ENCODE measurements at places on chromosomes 12 and 14.

DNA sequence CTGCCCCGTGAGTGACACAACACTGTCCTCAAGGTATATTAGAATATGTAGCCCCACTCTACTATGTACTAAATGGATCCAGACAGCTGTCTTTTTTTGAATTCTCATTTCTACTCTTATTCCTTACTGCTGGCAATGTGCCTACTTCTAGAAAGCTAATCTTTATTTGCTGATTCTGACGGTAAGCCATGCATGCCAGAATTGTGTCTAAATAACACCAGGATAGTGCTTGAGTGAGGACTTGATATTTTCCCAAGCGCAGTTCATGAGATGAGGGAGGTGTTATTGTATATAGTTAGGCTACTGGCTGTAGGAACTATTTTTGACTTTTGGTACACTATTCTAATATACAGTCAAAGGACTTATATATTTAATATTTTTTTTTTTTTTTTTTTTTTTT lies 316.2 kb upstream of the NAV3 start:
- DNase-seq: no peak

GRCh38 chr12:106522708-106523107 lies 60.1 kb upstream of the RFX4 start:
- no peak for DNase-seq

DNA sequence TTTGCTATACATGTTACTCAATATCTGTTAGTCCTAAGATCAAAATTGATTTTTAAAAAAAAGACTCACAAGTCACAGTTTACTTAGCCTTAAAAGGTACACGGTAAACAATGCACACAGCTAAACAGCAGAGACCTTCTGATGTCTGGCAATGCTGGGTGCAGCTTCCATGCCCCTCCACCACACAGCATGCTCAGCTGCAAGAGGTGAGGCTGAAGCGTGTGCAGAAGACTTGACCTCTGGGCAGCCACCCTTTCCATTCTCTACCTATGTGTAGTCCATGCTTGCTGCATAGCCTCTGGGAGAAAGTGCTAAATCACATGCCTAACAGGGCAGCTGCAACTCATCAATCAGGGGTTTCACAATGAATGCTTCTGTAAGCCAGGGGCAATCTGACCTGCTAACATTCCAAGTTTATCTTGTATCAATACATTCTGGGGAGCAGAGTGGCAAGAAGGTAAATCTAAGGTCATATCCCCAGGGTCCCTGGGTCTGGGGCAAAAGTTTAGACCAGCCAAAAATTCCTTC lies 44.5 kb upstream of the AMN1 start:
- no peak for DNase-seq

GRCh38 chr14:25231004-25231403 lies 181.1 kb upstream of the STXBP6 start:
- no peak for DNase-seq

GRCh38 chr14:80645667-80646413 lies 295.7 kb downstream of the CEP128 start:
- no peak for DNase-seq

Measured in suppressor macrophage (primary cell).